D341Med (cell line): ENCODE measurements at places on chromosomes 11 and 22.

DNA sequence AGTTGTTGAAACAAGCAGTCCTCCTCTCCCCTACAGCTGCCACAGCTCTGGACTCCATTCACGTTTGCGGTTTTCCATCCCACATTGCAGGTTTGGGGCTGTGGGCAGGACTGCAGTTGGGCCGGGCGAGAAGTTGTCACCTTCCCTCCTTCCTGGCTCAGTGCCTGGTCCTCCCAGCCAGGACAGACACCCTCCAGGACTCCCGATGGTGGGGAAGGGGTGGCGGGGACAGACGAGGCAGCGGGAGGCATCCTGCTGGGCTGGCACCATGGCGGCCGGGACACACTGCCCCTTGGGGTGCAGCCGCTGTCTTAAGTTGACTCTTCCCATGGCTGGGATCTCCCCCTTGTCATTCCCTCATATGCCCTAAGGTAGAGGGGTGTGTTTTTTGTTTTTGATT is 615.2 kb downstream of the BRD1 start:
- DNase-seq = no peak

- no peak for DNase-seq
These were observed 129.8 kb downstream of the OPCML start for GRCh38 chr11:133402551-133402950.

DNA sequence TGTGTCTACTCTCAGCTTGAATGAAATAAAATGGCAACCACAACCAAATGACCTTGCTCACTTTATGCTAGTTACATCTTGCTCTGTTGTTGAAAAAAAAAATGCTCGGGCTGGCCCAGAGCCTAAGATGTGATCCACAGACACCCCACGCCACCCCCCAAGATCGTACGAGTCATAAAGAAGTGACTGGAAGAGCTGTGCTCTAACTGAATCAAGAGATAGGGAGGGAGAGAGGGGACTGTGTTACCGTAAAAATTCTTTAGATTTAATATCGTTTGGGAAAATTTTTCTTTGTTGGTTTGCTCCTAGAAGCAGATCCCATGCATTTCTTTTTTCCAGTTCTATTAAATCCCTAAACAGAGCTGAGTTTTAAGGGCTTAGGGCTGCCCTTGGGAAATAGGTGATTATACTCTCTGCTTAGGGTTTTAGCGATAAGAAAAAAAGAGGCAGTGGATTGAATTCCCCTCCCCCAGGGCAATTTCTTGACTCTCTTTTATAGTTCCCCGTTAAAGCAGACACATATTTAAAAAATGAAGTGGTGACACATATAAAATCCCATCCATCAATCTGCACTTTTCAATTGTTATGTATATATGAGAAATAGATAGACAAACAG is 14.5 kb downstream of the MAML2 start:
- DNase-seq = peak; percentile 61

GRCh38 chr22:39368461-39368911 is 18.7 kb downstream of the SYNGR1 start:
- DNase-seq = peak; percentile 68

DNA sequence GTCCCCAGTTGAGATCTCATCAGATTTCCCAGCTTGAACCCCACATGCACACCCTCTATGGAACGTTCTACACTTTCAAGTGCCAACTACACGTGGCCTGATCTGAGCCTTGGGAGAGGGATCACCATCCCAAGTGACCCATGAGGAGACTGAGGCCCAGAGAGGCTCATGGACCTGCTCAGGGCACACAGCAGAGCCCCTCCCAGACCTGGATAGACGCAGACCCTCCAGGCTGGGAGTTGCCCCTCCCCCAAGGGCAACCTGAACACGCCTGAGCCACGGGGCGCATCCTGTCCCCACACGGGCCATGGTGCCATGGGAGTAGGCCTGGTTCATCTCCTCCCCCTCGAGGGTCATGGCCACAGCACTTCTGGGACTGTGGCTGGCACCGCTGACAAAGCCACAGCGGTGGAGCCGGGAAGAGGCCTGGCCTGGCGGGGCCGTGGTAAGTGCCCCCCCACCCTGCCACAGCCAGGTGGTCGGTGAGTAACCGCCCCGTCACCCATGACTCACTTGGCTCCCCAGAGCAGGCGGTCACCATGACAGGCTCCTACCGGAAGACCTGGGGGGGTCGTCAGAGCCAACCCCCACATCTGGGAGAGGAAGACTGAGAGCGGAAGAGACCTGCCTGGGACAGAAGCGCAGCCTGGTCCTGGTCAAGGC is 8.1 kb downstream of the WNT7B start:
- no peak for DNase-seq

- no peak for DNase-seq
These were observed 22.1 kb downstream of the OR8G5 start for GRCh38 chr11:124278261-124278660.

DNA sequence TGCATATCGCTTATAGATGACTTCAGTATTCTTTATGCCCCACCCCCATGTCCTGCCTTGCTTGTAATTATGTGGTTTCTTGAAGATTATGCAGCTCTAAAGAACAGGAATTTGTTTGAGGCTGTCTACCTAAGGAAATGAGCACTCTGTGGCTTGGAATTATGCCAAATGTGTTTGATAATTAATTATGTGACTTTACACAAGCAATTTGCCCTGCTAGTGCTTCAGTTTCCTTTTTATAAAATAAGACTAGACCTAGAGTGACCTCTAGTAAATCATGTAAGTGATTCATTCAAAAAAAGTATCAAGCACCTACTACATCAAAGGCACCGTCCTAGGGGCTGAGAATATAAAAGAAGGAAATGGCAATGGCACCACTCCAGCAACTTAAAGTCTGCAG is 491.5 kb upstream of the KIRREL3 start:
- no peak for DNase-seq

DNA sequence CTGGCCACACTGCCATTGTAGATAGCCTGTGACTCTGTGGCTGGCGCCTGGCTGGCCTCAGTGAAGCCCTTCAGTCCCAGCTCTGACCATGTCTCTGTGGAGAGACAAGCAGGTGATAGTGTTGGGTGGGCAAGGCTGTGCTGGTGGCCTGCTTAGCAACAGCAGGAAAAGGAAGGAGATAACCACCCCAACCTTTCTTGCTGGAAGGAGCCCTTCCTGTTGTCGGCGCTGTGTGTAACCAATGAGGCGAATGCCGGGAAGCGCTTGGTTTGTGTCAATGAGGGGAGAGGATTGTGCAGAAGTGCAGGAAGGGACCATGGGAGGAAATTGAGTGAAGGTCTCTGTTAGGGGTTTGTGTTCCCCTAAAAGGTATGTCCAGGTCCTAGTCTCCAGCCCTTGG is 27.3 kb downstream of the PARVB start:
- DNase-seq = no peak

GRCh38 chr11:17351172-17351509 is 459 bp upstream of the NCR3LG1 start:
- DNase-seq = no peak

- no peak for DNase-seq
These were observed 9.4 kb upstream of the SSTR3 start for GRCh38 chr22:37221424-37222333.

GRCh38 chr11:46727952-46728658 is 9.1 kb downstream of the F2 start:
- DNase-seq = no peak

- DNase-seq = no peak
These were observed 68.6 kb downstream of the MICAL3 start for GRCh38 chr22:17955590-17956379.

DNA sequence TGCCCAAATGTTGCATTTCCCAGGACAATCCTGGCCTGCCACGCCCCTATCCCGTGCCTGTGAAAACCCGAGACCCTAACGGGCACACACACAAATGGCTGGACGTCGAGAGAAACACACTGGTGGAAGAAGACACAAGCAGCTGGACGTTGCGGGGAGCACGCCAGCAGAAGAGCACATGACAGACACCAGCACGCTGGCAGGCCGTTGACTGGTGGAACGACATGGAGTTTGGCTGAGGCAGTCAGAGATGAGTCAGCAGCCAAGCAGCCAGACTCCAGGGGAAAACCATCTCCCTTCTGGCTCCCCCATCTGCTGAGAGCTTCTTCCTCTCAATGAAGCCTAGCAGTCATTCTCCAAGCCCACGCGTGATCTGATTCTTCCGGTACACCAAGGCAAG is 606.7 kb upstream of the LRRC4C start:
- DNase-seq = peak; percentile 6

DNA sequence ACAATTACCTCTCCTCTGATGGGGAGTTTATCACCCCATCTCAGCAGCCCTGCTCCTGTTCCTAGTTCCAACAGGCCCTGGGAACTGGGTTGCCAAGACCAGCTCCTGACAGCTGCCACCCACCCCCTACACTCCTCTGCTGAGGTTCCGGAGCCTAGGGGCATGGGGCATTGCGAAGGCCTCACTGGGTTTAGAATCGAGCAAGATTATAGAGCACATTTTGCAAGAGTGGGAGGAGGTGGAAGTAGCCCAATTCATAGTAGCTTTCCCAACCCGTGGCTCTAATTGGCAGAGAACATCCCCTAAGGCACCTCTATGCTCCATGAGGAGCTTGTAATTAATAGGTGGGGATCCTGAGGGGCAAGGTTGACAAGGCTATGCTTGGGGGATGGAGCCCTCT is 23.0 kb downstream of the MYEOV start:
- DNase-seq = no peak

- DNase-seq = no peak
These were observed 311.2 kb upstream of the FAT3 start for GRCh38 chr11:91913407-91913806.

DNA sequence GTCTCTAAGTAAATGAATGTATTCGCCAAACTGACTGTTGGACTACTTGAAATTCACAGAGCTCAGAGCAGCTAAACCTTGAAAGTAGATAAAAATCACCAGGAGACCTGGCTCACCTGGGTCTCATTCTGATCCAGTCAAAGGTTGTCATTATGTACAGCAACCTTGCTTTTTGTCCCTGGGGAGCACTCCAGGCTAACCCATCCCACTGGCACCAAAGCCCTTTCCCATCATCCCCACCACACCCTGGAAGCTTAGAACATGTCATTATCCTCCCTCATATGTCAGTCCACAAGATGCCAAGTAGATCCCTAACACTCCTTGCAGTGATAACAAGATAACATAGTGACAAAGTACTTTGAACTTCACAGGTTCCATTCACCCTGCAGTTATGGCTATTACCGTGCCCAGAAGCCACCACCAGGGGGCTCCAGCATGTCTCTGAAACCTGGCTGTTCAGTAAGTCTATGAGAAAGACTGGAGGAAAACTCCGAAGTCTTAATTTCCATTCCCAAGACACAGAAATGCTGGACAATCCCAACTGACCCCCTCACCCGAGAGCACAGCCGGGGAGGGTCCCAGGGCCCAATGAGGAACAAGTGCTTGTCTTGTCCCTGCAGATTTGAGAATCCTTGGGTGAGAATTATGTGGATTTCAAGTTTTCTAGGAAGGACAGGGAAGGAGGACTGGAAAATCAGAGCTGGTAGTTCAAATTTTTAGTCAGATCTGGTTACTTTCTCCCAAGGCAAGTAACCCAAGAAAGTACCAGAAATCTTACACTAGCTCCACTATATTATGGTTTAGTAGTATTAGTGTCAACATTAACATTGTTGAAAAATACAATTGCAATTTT is 43.0 kb upstream of the USP47 start:
- peak; percentile 71 for DNase-seq

GRCh38 chr22:29004647-29005371 is 56.8 kb downstream of the C22orf31 start:
- no peak for DNase-seq

- no peak for DNase-seq
These were observed 13.6 kb upstream of the BID start for GRCh38 chr22:17787716-17788330.

GRCh38 chr11:23310276-23310675 is 450.0 kb upstream of the CCDC179 start:
- DNase-seq = no peak

DNA sequence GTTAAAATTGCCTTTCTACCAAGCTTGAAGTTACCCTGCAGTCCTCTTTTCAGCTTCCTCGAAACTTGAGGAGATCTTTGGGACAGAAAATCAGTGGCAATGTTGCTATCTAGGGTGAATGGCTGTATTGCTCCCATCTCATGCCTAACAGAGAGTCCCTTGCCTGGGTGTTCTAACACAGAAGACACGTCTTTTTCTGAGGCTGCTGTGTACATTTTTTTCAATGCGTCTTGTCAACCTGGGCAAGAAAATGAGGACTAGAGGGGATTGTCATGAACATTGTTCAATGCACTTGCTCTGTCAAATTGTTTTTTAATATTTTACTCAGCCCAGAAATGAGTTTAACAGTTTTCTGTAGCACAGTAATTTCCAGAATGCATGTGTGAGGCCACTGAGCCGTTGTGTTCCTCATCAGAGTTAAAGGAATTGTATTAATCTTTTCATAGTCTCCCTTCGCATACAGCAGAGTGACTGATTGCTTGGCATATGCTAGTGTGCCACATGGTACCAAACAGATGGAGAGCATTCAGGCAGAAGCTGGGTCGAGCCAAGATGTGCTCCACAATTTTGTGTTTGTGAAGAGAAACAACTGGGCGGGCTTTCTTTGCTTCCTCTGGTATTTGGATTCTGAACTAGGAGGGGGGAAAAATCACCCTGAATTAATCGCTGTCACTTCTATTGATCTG is 86.0 kb downstream of the CASP12 start:
- DNase-seq = no peak

GRCh38 chr11:47225552-47226400 is 11.0 kb downstream of the DDB2 start:
- no peak for DNase-seq

DNA sequence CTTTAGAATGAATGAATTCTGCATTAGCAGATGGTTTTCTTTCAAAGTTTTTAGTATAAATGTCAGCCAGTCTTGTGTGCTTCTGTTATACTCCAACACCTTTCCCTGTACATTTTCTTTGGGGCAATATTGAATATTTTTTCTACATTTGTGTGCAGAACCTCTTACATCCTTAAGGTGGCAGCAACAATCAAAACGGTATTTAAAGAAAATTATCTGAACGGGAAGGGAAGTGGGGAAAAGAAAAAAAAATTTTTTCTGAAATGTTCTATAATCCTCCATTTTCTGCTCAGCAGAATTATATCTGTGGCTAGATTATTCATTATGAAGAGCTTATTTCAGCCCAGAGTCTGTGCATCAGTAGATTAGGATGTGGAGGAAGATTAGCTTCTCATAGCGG is 347.3 kb upstream of the RAG2 start:
- peak; percentile 24 for DNase-seq

DNA sequence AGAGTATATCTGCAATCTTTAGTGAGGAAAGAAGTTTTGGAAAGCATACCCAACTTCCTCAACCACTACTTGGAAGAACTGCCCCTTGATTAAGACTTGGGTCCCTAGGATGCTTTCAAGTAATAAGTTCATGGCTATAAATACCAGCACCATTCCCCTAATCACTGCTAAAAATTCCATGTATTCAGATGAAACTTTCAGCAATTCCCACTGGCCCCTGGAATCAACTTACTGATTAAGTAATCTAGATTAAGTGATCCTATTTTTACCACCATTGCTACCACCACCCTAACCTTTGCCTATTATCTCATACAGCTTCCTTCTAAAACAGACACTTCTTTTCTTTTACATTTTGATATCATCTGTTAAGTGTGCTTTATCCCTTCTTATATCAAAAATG is 10.5 kb downstream of the PICALM start:
- DNase-seq = no peak

DNA sequence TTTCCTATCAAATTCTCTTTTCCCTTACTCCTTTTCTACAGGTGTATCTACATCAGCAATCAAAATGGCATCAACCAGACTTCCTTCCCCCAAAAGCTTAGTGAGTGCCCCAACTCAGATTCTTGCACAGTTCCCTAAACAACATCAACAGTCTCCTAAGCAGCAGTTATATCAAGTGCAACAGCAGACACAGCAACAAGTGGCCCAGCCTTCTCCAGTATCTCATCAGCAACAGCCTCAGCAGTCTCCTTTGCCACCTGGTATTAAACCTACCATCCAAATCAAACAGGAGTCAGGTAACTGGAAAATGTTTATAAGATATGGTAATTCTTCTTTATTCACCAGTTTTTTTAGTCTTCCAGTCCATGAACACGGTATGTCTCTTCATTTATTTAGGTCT is 51.4 kb downstream of the EMSY start:
- no peak for DNase-seq
